ENCODE measurements at places on chromosomes 4 and X.

DNA sequence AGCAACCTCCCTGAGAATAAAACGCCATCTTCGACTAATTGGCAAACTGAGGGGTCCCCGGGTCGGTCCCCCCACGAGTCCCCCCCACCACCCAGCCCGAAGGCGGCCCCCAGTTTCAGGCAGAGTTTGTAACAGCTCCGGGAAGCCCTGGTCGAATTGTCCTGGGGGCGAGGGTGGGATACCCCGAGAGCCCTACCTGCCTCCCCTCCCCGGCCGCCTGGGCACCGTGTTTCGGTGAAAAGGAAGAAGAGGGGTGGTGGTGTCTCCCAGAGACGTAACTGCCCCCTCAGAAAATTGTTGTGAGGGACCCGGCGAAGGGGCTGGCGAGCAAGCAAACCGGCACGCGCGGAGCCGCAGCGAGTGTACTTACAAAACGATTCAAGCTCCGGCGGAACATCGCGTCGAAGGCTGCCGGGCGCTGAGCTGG, 1.2 kb downstream of the ATP11C start:
- no peak for DNase-seq

- DNase-seq: no peak
These were observed 56.0 kb upstream of the STPG2 start for GRCh38 chr4:98199247-98199646.

DNA sequence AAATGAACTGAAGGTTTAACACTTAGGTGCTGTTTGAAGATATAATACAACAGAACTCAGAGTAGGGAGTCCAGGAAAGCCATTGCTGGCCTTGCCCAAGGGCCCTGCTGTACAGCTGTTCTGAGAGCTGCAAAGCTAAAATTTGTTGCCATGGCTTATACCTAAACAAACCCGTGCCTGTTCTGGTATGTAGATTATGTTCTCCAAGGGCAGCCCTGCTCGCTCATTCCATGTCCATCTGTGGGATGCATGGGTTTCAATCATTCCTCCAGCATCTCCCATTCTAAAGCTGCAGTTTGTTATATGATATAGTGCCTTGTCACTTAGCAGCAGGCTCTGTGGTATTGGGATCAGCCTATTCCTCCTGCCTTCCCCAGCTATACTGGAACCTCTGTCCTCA, 80.8 kb upstream of the BMPR1B start:
- no peak for DNase-seq

GRCh38 chr4:83389037-83389720, 54.5 kb upstream of the HPSE start:
- no peak for DNase-seq

GRCh38 chr4:73914071-73914470, 44.9 kb downstream of the CXCL1 start:
- no peak for DNase-seq

DNA sequence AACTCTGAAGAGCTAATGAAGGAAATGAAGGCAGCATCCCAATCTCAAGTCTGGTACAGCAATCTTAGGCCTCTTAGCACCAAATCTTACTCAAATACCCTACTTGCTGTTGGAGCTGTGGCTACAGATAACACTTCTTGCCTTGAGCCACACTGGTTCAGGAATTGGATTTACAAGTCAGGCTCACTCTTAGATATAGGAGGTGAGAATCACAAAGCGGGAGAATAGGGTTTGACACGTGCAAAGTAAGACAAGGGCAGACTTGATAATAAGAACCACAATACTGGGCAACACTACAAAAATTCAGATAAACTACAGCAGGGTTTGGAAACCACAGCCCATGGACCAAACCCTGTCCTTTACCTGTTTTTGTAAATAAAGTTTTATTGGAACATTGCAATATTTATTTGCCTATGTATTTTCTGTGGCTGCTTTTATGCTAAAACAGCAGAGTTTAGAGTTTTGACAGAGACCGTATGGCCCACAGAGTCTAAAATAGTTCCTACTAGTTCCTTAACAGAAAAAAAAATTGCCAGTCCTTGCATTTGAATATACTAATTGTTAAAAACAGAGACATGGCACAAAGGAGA, 9.3 kb upstream of the CUL4B start:
- DNase-seq: no peak

DNA sequence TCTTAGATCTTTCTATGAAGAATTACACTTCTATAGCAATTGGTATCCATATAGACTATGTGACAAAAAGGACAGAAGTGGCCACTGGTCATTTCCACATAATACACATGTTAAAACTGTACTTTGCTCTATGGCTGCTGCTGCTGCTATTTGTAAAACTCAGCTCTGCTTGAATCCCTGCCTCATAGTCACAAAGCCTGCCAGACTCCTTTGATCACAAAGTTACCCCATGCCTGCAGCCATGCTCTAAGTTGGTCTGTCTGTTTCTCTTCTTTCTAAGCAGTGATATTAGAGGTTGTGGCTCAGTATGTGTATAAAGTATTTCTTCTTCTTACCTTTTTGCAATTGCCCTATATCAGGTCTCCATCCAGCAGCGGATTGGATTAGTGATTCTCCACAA, 210.9 kb downstream of the GRID2 start:
- no peak for DNase-seq

- no peak for DNase-seq
These were observed 46.3 kb downstream of the ALPK1 start for GRCh38 chr4:112343330-112344080.

DNA sequence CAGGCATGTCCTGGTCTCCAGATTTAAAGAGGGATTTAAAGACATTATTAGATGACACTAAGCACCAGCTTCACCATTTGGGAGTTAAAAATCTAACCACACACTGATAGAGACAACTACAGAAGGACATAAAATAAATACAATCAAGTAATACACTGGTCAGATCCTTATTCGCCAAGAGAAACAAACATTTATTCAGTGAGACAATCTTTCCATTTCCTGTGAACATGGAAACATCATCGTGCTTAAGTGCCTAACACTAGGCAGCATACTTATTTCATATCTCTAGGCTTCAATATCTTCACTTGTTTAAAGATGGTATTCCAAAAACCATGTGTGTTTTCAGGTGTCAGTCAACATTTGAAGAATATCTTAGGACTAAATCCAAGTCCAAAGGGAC, 103.6 kb downstream of the AREG start:
- DNase-seq: no peak

DNA sequence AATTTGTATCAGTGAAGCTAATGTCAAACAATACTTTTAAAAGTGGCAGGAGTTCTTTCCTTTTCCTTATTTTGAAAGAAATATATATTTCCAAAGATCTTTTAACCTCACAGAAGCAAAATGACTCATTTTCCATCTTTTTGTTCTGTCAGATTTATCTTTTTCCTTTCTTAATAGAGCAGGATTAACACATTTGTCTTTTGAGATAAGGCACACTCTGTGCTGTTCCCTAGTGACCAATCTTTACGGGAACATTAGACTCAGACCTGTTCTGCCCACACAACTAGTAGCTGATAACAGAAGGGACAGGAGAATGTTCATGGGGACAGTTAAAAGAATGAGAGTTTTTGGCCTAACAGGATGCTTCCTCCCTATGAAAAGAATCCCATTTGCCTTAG, 381.2 kb downstream of the STPG2 start:
- no peak for DNase-seq

- no peak for DNase-seq
These were observed 4.1 kb upstream of the USP11 start for GRCh38 chrX:47228550-47229270.

DNA sequence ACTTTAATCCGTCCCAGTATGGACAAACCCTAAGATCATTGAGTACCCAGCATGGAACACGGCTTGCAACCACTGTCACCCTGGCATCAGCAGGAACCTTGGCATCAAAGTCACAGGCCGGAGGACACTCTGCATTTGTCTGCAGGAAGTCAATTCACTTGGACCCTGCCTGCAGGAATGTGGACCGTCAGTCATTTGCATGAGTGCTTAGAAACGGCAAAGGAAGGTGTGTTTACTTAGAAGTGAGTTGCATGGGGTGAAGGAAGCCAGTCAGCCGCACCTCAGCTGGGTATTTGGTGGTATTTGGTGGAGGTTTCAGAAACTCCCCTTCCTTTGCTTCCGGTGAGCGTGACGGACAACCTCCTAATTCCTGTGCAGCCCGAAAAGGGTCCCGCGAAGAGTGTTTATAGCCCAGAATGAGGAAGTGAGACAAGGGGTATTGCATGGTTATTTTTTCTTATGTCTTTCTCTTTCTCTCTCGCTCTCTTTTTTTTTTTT, 15.5 kb downstream of the P2RY8 start:
- no peak for DNase-seq
